ENCODE measurements at places on chromosomes 7 and 10.

GRCh38 chr7:87604264-87604663 lies 3.6 kb upstream of the ABCB1 start:
- no peak for DNase-seq

- no peak for DNase-seq
Measured at GRCh38 chr7:33645104-33645503, 260.2 kb upstream of the BMPER start.

GRCh38 chr7:16462431-16462889 lies 3.1 kb downstream of the SOSTDC1 start:
- no peak for DNase-seq

- no peak for DNase-seq
Measured at GRCh38 chr10:100670828-100671479, 74.4 kb upstream of the PAX2 start.

- DNase-seq: no peak
Measured at GRCh38 chr10:19111501-19112267, 63.1 kb downstream of the MALRD1 start.

- no peak for DNase-seq
Measured at GRCh38 chr10:122639801-122640200, 59.8 kb downstream of the C10orf120 start.

GRCh38 chr10:48456808-48457761 lies 147.8 kb downstream of the ARHGAP22 start:
- no peak for DNase-seq

GRCh38 chr10:95457319-95457886 lies 103.8 kb downstream of the SORBS1 start:
- DNase-seq: no peak
